Esophagus squamous epithelium (tissue), 5 donors: ENCODE measurements at places on chromosomes 2 and 18.

DNA sequence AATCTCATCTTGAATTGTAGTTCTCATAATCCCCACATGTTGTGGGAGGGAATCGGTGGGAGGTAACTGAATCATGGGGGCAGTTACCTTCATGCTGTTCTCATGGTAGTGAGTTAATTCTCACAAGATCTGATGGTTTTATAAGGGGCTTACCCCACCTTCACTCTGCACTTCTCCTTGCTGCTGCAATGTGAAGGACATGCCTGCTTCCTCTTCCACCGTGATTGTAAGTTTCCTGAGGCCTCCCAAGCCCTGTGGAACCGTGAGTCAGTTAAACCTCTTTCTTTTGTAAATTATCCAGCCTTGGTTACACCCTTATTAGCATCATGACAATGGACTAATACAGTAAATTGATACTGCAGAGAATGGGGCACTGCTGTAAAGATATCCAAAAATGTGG is 57.9 kb downstream of the SCN7A start:
- H3K4me3 ChIP-seq: no peak overlapping the region
- no peaks in the 10 kb centered on the region for H3K27me3 ChIP-seq
- no peaks in the 10 kb centered on the region for H3K4me1 ChIP-seq
- H3K27ac ChIP-seq: no peak overlapping the region
- no peak for DNase-seq
- no peaks in the 10 kb centered on the region for H3K36me3 ChIP-seq

DNA sequence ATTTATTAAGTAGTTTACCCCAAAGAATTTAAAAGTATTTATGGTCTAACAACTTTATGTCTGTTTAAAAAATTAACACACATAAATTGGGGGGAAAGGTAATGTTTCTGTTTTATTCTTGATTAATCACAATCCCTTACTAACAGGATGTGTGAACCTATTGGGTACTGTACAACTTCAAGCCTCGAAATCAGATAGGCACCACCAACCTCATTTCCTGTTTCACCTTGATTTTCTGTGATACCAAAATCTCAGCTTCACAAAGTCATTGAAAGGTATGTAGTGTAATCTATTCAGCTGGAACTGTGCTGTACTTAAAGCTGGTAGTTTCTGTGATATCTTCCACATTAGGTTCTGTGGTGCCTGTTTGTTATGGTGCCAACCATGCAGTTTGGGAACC is 4.0 kb downstream of the RNMT start:
- H3K36me3 ChIP-seq: no peaks in the 10 kb centered on the region
- H3K27ac ChIP-seq: no peak overlapping the region

GRCh38 chr2:226702376-226702775 is 97.2 kb downstream of the IRS1 start:
- no peak overlapping the region for H3K27ac ChIP-seq
- no peaks in the 10 kb centered on the region for H3K4me1 ChIP-seq
- DNase-seq: no peak
- no peaks in the 10 kb centered on the region for H3K27me3 ChIP-seq
- H3K36me3 ChIP-seq: no peaks in the 10 kb centered on the region

- no peak overlapping the region for H3K4me3 ChIP-seq
- H3K27me3 ChIP-seq: no peaks in the 10 kb centered on the region
- H3K36me3 ChIP-seq: no peaks in the 10 kb centered on the region
- H3K4me1 ChIP-seq: peaks cover 11% of the 10 kb centered on the region
- no peak overlapping the region for H3K27ac ChIP-seq
- DNase-seq: no peak
These were observed 95.2 kb upstream of the GULP1 start for GRCh38 chr2:188196343-188197008.

- no peak for DNase-seq
- H3K4me3 ChIP-seq: no peak overlapping the region
- H3K27ac ChIP-seq: peak overlapping the region; percentile 46
- H3K4me1 ChIP-seq: peaks cover 7% of the 10 kb centered on the region
- no peaks in the 10 kb centered on the region for H3K27me3 ChIP-seq
These were observed 76.4 kb downstream of the AGAP1 start for GRCh38 chr2:235570256-235570655.

DNA sequence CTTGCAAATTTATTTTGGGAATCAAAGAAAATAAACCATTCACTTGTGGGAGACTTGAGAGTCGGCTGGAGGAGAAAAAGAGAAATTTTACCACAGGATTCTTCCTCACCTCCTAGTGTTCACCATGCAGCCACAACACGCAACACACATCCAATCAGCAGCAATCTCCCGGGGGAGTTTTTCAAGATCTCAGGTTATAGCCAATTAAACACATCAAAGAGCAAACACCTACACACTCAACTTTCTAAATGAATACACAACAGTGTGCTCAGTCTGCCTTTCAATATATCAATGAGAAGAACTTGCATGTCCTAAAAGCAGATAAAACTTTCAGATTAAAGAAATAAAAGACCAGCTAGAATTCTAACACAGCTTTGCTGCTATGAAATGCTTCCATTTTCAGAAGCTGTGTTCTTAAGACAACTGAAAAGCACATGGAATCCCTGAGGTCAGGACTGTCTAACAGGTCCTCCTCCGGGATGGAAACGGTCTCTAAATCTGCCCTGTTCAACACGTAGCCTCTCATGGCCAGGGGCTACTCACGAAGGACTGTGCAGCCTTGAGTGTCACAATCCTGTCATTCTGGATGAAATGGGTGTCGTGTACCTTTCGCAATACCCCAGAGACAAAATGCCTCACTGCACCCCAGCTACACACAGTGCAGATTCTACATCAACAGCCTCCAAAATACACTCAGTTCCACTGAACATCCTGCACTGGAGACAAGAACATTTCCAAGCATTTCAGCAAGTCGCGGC is 84.2 kb downstream of the ZNF516 start:
- DNase-seq: no peak
- no peak overlapping the region for H3K4me3 ChIP-seq
- no peaks in the 10 kb centered on the region for H3K4me1 ChIP-seq
- H3K36me3 ChIP-seq: no peaks in the 10 kb centered on the region
- H3K27me3 ChIP-seq: no peaks in the 10 kb centered on the region
- H3K27ac ChIP-seq: no peak overlapping the region

GRCh38 chr18:47881752-47882455 is 48.6 kb downstream of the SMAD2 start:
- no peaks in the 10 kb centered on the region for H3K36me3 ChIP-seq
- H3K4me1 ChIP-seq: no peaks in the 10 kb centered on the region
- H3K27ac ChIP-seq: no peak overlapping the region
- no peak overlapping the region for H3K4me3 ChIP-seq
- H3K27me3 ChIP-seq: no peaks in the 10 kb centered on the region

GRCh38 chr2:190755772-190756415 is 107.0 kb downstream of the NAB1 start:
- H3K36me3 ChIP-seq: no peaks in the 10 kb centered on the region
- no peak overlapping the region for H3K27ac ChIP-seq
- H3K4me1 ChIP-seq: no peaks in the 10 kb centered on the region
- no peaks in the 10 kb centered on the region for H3K27me3 ChIP-seq
- DNase-seq: no peak

DNA sequence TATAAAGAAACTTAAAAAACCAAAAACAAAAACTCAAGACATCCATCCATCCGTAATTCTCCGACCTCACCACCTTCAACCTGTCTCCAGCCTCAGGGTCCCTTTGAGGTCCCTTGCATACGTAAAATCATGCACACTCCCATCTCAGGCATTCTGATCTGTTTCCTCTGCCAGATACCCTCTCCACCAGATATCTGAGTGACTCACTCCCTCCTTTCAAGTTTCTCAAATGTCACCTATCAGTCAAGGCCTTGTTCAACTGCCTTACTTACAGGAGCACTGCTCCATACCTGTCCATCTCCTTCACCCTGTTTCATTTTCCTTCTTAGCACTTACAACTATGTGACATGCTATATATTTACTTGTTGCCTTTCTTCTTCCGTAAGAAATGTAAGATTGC is 369.3 kb downstream of the NBAS start:
- no peaks in the 10 kb centered on the region for H3K4me1 ChIP-seq
- H3K36me3 ChIP-seq: no peaks in the 10 kb centered on the region
- H3K4me3 ChIP-seq: no peak overlapping the region
- H3K27me3 ChIP-seq: no peaks in the 10 kb centered on the region

DNA sequence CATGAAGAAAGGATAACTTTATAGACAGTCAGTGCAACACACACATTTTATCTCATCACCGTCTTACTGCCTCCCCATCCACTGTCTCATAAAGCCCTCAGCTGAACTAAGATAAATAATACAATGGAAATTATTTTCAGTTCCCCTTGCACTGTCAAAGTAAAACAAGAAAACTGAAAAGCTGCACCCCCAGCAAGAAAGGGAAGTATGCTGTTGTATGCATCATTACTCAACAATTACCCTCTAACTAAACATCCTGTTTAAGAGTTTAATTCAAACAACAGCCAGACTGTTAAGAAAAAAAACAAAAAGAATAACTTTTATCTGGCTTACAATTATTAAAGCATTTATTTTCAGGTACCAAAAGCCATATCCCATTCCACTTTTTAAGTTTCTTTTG is 25.0 kb downstream of the MPPE1 start:
- peaks cover 15% of the 10 kb centered on the region for H3K36me3 ChIP-seq
- no peak overlapping the region for H3K4me3 ChIP-seq
- H3K27me3 ChIP-seq: no peaks in the 10 kb centered on the region
- H3K27ac ChIP-seq: no peak overlapping the region

DNA sequence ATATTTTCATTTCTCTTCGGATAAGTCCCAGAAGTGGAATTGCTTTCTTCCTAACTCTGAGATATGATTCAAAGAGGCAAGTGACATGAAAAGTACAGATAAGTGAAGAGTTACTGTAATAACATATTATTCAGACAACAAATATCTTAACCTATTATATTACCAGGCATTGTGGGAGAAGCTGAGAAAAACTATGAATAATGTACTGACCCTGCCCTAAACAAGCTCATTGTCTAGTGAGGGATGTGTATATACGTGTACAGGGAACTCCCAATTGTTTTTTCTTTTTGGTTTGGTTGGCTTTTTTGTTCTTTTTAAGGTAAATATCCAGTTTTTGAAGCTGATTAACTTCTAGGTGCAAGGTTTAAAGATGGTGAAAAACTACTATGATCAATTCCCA is 26.5 kb downstream of the NCKAP1 start:
- H3K4me1 ChIP-seq: no peaks in the 10 kb centered on the region
- H3K36me3 ChIP-seq: no peaks in the 10 kb centered on the region
- H3K27me3 ChIP-seq: no peaks in the 10 kb centered on the region

DNA sequence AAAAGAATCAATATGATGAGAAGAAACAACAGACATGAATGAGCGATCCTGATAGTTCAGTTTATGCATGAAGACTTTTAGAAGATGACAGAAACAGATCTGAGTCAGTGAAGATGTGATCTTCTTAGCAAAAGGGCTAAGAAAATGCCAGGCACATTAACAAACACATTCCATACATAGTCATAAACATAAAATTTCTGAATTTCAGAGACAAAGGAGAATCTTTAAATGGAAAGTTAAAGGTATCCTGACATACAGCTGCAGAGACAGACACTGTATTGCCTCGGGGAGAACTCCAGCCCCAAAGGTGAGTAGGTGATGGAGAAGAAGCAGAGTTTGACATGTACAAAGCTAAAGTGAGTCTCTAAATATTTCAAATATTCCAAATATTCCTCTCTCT is 40.6 kb upstream of the FN1 start:
- H3K27me3 ChIP-seq: no peaks in the 10 kb centered on the region
- H3K27ac ChIP-seq: no peak overlapping the region
- no peaks in the 10 kb centered on the region for H3K36me3 ChIP-seq
- no peak for DNase-seq
- no peaks in the 10 kb centered on the region for H3K4me1 ChIP-seq

- DNase-seq: no peak
- H3K27ac ChIP-seq: peak overlapping the region; percentile 79
- H3K27me3 ChIP-seq: no peaks in the 10 kb centered on the region
- H3K36me3 ChIP-seq: no peaks in the 10 kb centered on the region
- peaks cover 13% of the 10 kb centered on the region for H3K4me1 ChIP-seq
These were observed 15.1 kb downstream of the COBLL1 start for GRCh38 chr2:164826293-164827243.

GRCh38 chr2:135987441-135987840 is 2.0 kb upstream of the DARS1 start:
- H3K27ac ChIP-seq: no peak overlapping the region
- no peak overlapping the region for H3K4me3 ChIP-seq
- no peaks in the 10 kb centered on the region for H3K36me3 ChIP-seq
- H3K4me1 ChIP-seq: peaks cover 26% of the 10 kb centered on the region
- DNase-seq: no peak
